Hepatocyte (in vitro differentiated cells): ENCODE measurements at places on chromosomes 6 and 20. TPM values are rescaled to one million over a fixed set of nuclear protein-coding genes. Genes with fewer than 3 reads are reported as not detected.

CST2 gene
- not detected in 2 replicates for total RNA-seq

PRICKLE4 gene
- 1.2 and 4.0 TPM in 2 replicates for total RNA-seq

ZNF322 gene
- total RNA-seq, result 23.6 and 26.6 TPM in 2 replicates

KIF25 gene
- total RNA-seq, result 0.40 TPM in 1 of 2 replicates, not detected in the other

BHLHE23 gene
- not detected in 2 replicates for total RNA-seq

DNA sequence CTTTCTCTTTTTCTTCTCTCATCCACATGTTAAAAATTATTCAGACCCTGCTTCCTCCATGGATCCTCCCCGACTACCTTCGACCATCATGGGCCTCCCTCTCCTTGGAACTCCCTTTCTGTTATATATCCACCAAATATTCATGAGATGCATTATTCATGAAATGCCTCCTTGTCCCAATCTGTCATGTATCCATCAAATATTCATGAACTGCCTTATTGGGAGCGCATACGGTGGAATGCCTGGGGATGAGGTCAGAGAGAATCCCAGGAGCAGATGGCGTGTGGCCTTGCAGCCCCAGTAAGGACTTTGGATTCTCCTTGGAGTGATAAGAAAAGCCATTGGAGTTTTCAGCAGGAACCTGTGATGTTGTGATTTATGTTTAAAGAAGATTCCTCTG, 97.0 kb downstream of the NRN1 start:
- no peak for DNase-seq
- H3K27ac ChIP-seq, result no peak overlapping the region
- no peaks in the 10 kb centered on the region for H3K27me3 ChIP-seq
- no peaks in the 10 kb centered on the region for H3K4me1 ChIP-seq

DNA sequence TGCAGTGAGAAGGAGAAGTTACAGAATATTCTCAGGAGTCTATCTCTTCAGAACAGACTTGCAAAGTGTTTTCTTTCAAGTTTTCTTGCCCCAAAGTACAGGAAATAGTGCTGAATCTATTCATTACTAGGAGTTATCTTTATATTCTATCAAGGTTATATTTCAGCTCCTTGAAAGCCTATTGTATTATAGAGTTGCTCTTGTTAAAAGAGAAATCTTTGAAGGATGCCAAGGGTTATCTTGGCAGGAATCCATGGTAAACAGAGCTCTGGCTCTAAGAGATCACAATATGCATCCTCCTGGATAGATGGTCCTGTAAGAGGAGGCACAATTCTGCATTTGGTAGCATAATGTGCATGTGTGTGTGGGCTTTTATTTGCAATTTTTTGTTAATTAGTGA, 21.2 kb upstream of the SNRPB2 start:
- H3K27me3 ChIP-seq, result no peaks in the 10 kb centered on the region
- no peak overlapping the region for H3K27ac ChIP-seq
- no peak overlapping the region for H3K4me3 ChIP-seq

DNA sequence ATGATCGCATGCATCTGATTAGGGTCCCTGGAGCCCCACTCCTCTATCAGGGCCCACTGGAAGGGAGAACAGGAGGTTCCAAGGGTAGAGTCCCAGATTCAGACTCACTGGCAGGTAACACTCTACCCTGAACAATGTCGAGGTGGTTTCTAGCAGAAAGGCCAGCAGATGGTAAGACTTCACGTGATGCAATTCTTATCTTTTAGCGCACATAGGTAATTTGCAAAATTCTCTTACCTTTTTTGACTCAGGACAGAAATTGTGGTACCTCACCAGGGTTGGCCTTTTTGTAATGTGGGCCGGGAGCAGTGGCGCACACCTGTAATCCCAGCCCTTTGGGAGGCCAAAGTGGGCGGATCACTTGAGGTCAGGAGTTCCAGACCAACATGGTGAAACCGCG, 228.1 kb upstream of the JARID2 start:
- no peaks in the 10 kb centered on the region for H3K27me3 ChIP-seq
- peaks cover 8% of the 10 kb centered on the region for H3K4me1 ChIP-seq
- no peak overlapping the region for H3K4me3 ChIP-seq
- no peaks in the 10 kb centered on the region for H3K36me3 ChIP-seq
- no peak for DNase-seq

DNA sequence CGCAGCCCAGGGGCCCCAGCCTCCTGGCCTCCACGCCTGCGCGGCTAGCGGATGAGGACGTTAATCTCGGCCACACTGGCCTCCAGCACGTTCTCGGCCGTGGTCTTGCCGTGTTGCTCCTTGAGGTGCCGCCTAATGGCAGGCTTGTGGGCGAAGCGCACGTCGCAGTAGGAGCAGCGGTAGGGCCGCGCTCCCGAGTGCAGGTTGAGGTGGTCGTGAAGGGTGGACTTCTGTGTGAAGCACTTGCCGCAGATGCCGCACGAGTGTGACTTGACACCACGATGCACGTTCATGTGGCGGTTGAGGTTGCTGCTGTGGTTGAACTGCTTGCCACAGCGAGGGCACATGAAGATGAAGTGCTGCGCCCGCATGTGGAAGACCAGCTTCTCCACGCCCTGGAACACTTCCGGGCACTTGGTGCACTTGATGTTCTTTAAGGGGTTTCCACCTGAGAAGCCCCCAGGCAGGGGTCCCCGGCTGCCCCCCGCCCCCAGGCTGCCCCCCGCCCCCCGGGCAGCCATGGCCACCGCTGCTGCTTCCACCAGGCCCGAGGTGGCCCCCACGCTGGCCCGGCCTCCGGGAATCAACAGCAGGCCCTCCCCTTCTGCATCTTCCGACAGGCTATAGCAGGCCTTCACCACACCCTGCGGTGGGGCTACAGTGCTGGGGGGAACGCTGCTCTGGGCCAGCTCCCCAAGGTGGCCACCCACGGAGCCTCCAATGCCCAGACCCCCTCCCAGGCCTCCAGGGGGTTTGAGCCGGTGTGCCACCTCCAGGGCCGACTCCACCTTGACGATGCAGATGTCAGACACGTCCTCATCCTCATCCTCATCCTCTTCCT, 1.8 kb downstream of the ZBTB12 start:
- no peak overlapping the region for H3K4me3 ChIP-seq
- H3K27me3 ChIP-seq, result no peaks in the 10 kb centered on the region
- peaks cover 24% of the 10 kb centered on the region for H3K4me1 ChIP-seq
- no peak for DNase-seq
- H3K27ac ChIP-seq, result no peak overlapping the region

DNA sequence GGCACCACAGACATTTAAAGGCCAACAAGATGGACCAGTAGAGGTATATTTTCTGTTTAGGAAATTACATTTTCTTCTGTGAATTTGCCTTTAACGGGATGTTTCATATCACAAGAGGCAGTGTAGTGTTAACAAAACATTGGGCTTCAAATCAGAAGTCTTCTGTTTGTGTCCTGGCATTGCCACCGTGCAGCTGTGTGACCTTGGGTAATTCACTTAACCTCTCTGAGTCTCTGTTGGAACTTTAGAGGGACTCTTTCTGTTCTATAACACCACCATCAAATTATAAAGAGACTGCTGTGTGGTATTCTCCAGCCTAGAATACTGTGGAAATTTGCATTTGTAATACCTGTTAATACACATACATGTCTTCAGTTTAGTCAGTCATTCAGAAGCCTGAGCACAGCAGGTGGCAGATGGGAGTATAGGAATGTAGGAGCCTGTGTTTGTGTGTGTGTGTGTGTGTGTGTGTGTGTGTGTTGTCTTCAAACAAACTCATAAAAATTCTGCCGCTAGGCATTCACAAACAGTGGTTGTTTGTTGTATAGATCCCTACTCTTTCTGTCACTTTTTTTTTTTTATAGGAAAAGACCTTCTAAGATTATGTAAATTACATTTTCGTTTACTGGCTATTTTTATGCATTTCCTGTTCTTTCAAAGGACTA, 22.6 kb downstream of the UST start:
- DNase-seq, result no peak
- no peaks in the 10 kb centered on the region for H3K36me3 ChIP-seq
- no peaks in the 10 kb centered on the region for H3K27me3 ChIP-seq

DNA sequence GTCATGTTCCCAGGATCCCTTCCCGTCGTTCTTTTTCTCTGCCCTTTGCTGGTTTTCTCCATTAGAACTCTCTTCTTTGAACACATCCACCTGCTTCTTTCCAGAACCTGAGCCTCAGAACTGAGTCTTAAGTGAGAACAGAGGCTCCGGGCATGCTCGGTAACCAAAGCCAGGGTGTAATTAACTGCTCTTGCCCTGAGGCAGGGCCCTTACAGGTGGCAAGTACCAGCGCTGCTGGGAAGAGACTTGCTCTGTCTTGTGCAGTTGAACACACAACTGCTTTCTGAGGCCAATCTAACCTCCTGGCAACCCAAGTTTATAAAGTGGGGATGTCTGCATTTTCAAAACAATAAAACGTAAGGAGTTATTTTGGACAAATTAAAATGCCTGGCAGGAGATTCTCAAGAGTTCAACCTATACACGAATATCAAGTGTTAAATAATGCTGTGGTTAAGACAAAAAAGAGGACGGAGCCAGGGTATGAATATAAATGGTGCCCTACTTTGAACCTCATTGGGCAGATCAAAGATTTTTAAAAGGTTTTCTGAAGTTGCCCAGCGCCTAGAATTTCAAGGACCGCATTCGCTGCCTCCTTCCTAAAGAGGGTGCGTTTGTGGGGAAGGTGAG, 12.4 kb upstream of the DEK start:
- H3K36me3 ChIP-seq, result no peaks in the 10 kb centered on the region
- no peak overlapping the region for H3K27ac ChIP-seq
- H3K4me1 ChIP-seq, result peaks cover 6% of the 10 kb centered on the region
- peaks cover 56% of the 10 kb centered on the region for H3K27me3 ChIP-seq
- H3K4me3 ChIP-seq, result peak overlapping the region; percentile 60

DNA sequence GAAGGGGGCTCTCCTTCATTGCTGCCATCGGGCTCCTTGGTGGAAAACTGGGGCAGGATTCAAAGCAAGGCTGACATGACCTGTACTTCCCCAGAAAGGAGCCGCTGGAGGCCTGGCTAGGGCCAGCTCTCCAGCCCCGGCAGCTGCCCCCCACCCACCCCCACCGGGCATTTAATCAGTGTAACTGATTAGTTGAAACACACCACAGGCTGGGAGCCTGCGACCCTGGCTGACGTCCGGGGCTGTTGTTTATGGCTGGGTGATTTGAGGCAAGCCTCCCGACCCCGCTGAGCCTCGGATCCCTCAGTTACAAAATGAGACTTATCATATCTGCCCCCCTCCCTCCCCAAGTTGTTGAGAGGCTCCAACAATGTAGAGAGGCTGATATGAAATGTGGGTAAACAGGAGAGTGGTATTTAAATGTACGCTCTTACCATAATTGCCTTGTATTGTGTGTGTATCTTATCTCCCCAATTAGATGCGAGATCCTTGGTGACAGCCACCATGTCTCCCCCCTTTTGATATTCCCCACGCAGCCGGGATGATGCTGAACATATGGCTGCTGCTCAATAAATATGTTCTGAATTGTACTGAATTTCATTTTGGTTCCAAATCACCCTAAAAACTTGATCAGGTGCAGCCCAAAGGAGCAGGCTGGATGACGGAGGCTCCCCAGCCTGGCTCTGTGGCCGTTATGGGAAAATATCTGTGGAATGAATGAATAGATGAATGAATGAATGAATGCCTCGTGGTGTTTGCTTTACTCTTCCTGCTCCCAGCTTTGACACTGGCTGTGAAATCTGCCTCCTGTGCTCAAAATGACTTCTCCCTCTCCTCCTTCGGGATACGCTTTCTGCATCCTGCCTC, 31.8 kb upstream of the APCDD1L start:
- no peak for DNase-seq
- peaks cover 9% of the 10 kb centered on the region for H3K4me1 ChIP-seq
- no peak overlapping the region for H3K27ac ChIP-seq
- peaks cover 26% of the 10 kb centered on the region for H3K27me3 ChIP-seq

- H3K36me3 ChIP-seq, result no peaks in the 10 kb centered on the region
- no peak overlapping the region for H3K4me3 ChIP-seq
- no peak overlapping the region for H3K27ac ChIP-seq
- no peaks in the 10 kb centered on the region for H3K27me3 ChIP-seq
- H3K4me1 ChIP-seq, result no peaks in the 10 kb centered on the region
Measured at GRCh38 chr20:63941282-63942081, 14.7 kb downstream of the UCKL1 start.

DNA sequence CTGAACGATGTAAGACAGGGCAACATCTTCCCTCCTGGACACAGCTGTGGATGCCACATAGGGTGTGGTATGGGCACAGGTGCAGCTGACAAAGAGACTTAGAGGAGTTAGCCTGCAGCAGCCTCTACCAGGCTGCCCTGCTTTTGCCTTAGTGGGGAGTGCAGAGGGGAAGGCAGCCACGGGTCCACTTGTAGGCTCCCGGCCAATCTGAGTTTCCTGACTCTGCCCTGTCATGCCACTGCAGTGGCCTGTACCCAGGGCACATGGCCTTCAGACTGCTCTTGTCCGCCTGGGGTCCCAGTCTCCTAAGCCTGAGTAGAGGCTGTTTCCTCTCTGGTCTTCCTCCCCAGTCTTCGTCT, 17.1 kb upstream of the CST9L start:
- peaks cover 13% of the 10 kb centered on the region for H3K4me1 ChIP-seq
- H3K36me3 ChIP-seq, result no peaks in the 10 kb centered on the region
- H3K4me3 ChIP-seq, result no peak overlapping the region
- H3K27ac ChIP-seq, result peak overlapping the region; percentile 39
- peak; percentile 3 for DNase-seq
- H3K27me3 ChIP-seq, result no peaks in the 10 kb centered on the region

DNA sequence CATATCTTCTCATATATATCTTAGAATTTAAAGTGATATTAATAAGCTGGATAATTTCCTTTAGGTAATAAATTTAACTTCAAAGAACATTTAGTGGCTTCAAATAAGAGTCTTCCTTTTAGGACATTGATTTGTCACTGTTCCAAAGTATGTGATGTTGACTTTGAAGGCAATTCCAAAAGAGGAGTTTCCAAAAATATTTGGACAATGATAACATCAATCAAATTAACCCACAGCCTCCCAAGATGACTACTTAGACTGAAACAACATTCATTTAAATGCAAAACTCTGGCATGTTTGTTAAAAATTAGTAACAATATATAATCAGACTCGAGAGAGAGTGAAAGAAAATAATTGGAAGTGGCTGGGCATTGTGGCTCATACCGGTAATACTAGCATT, 211.1 kb downstream of the OGFRL1 start:
- no peak overlapping the region for H3K4me3 ChIP-seq
- H3K4me1 ChIP-seq, result peaks cover 4% of the 10 kb centered on the region
- DNase-seq, result no peak

DNA sequence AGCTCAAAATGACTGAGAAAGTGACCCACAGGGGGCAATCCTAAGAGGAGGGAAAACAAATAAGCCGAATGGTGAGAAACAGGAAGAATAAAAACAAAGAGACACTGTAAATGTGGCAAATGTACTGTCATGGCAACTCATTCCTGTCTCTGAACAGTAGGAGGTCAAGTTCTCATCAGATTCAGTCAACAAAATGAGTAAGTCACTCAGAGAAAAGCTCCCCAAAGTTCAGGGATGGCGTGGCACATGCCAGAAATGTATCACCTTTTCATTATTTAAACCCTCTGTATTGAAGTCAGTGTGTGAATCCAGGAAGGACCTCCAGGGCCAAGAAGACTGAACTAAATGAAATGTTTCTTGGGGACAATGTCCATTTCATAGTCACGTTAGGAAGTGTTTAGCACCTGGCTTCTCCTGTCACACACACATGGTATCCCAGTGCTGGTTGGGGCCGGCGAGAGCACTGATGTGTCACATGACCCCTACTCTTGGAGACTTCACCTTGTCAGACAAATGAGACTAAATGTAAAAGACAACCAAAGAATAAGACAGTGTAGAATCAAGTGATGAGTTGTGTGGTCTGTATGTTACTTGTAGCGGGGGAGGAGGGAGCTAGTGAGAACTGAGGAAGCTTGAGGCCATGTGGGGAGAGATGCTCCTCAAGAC, 20.7 kb downstream of the CNR1 start:
- no peaks in the 10 kb centered on the region for H3K36me3 ChIP-seq
- H3K27ac ChIP-seq, result no peak overlapping the region
- H3K4me1 ChIP-seq, result no peaks in the 10 kb centered on the region
- DNase-seq, result no peak
- no peaks in the 10 kb centered on the region for H3K27me3 ChIP-seq
- H3K4me3 ChIP-seq, result no peak overlapping the region
